ENCODE measurements at places on chromosomes 13 and 19.

DNA sequence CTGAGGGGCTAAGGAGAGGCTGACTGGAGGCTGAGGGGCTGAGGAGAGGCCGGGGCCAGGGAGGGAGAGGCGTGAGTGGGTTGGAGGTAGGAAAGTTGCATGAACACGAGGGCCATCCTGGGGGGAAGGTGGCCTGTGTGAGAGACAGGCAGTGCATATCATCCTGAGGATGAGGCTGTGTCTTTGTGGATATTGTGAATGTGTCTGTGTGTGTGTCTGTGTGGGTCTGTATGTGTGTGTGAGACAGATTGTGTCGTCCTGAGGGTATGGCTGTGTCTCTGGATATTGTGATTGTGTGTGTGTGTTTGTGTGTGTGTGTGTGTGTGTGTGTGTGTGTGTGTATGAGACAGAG is 422 bp downstream of the ZNF71 start:
- DNase-seq = no peak

- no peak for DNase-seq
Observed at GRCh38 chr19:54208784-54209057, 8.1 kb downstream of the RPS9 start.

- no peak for DNase-seq
Observed at GRCh38 chr19:49368711-49369358, 5.2 kb downstream of the DKKL1 start.

DNA sequence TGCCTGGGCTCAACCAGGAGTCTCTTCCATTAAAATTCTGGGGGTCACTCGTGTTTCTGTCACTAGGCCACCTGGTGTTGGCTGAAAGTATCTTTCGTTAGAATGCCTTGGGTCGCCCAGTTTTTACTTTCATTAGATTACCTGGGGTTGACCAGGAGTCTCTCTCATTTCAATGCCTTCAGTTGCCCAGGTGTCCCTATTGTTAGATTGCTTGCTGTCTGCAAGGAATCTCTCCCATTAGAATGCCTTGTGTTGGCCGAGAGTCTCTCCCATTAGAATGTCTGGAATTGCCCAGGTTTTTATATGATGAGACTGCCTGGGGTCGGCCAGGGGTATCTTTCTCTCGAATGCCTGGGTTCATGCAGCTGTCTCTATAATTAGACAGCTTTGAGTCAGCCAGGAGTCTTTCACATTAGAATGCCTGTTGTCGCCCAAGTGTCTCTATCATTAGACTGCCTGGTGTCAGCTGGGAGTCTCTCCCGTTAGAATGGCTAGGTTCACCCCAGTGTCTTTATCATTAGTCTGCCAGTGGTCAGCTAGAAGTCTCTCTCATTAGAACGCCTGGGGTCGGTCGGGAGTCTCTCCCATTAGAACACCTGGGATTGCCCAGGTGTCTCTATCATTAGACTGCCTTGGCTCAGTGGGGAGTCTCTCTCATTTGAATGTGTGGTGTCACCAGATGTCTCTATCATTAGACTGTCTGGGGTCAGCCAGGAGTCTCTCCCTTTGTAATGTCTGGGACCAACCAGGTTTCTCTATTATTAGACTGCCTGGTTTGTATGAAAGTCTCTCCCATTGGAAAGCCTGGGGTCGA is 1446.8 kb downstream of the UQCRFS1 start:
- DNase-seq = no peak

- DNase-seq = peak; percentile 35
Observed at GRCh38 chr19:1132552-1133383, 29.0 kb downstream of the GPX4 start.

- no peak for DNase-seq
Observed at GRCh38 chr19:16134510-16134909, 9.0 kb upstream of the HSH2D start.

DNA sequence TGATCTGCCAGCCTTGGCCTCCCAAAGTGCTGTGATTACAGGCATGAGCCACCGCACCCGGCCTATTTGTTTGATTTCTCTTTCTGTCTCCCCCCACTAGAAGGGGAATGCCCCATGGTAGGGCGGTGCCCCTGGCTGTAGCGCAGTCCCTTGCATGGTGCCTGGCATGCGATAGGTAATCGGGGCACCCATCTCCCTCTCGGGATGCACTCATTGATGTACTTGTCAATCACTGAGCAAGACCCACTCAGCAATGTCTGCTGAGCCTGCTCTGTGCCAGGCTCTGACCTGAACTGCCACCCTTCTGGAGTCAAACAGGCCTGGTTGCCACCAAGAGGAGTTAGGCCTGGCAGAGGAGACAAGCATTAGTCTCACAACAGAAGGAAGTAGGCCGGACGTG is 19.8 kb downstream of the DNM2 start:
- DNase-seq = no peak

DNA sequence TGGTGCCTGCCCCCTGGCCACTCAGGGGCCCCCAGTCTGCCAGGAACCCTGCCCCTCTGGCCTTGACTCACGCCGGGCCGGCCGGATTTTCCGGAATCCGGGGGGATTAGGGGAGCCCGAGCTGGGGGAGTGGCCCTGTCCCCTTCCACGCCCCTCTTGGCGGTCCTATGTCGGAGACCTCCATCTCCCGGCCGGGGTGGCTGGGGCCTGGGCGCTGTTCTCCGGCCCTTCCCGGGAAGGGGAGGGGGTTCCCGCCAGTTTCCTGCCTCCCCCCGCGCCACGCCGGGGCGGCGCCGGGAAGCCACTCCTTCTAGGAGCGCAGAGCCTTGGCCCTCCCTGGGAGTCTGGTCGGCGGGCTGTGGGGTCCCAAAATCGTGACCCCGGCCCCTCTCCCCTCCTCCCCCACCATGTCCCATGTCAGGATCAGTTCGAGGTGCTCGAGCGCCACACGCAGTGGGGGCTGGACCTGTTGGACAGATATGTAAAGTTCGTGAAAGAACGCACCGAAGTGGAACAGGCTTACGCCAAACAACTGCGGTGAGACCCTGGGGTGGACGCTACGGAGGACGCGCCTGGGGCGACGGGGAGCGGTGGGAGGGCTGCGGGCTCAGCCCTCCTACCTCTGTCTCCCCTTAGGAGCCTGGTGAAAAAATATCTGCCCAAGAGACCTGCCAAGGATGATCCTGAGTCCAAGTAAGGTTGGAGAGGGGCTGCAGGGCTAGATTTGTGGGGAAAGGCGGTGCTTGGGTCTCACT is 1.3 kb downstream of the TRIP10 start:
- no peak for DNase-seq

- no peak for DNase-seq
Observed at GRCh38 chr13:100917011-100917410, 242.4 kb upstream of the TMTC4 start.

GRCh38 chr13:79937771-79938216 is 403.1 kb downstream of the SPRY2 start:
- DNase-seq = no peak
